ENCODE measurements at places on chromosomes 2 and 18.
A peak's percentile ranks its signal among the peaks of the same experiment; 100 is the strongest.

DNA sequence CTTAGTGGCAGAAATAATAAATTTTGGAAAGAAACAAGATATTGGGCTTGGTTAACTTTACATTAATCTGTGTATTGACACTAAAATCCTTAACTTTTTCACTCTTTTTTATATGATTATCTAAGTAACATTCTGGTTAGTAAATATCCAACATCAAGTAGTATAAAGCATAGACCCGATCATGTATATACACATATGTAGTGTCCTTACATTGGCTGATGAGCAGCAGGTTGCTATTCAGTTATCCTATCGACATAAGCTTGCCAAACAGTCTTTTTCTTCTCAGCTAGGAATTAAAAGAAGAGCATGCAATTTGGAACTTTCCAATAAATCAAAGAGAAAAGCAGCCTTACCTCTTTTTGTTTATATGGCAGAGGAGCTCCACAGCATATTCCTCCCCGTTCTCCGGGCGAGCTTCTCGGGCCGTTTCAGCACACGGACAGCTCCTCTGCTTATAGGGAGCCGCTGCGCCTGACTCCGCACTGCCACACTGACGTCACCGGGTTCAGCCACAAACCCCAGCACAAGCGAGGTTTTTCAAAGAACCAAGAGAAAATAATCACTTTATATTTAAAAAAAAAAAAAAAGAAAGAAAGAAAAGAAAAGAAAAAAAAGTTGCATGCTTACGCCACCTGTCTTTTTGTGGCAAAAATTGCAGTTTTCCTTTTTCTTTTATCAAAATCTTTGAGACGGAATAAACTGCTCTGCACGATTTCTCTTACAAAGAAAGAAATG is at the start of gene SCG2:
Gene SCG2, minus strand, starts transcription at position 430 of the 735 bp plus-strand sequence. CDS start 3,079 bp downstream, outside the sequence.
- peak; percentile 74 for DNase-seq

DNA sequence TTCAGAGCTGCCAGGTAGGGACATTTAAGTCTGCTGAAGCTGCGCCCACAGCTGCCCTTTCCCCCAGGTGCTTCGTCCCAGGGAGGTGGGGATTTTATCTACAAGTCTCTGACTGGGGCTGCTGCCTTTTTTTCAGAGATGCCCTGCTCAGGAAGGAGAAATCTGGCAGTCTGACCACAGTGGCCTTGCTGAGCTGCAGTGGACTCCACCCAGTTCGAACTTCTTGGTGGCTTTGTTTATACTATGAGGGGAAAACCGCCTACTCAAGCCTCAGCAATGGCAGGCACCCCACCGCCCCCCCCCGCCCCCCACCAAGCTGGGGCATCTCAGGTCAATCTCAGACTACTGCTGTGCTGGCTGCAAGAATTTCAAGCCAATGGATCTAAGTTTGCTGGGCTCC is 458.1 kb upstream of the RAB12 start:
- no peak for DNase-seq

DNA sequence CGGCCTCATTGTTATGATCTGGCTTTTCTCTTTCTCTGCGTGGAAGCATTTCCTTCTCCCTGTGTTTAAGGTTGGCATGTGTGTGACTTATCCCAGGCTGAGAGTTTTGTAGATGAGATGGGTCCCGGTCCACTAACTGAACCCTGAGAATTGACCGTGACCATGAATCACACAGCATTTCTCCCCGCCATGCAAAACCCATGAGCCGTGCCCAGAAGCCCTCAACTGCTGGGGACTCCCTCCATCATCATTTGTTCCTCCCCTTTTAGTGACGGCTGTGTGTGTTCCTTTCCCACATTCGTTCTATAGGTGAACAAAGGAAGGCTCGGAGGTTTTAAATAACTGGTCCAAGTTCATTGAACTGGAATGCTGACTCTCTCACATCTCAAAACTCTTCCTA is 30.1 kb upstream of the TXNDC2 start:
- no peak for DNase-seq

- no peak for DNase-seq
These were observed 433.2 kb upstream of the RGPD4 start for GRCh38 chr2:107393516-107393915.

GRCh38 chr2:88059979-88060906 is 4.7 kb upstream of the KRCC1 start:
- no peak for DNase-seq

- no peak for DNase-seq
These were observed 221.3 kb upstream of the TMEFF2 start for GRCh38 chr2:192416060-192416459.

GRCh38 chr2:88125344-88125923 is 2.4 kb downstream of the FABP1 start:
- no peak for DNase-seq

- DNase-seq = no peak
These were observed 141.8 kb upstream of the KLHL29 start for GRCh38 chr2:23243073-23243659.

- DNase-seq = no peak
These were observed 900 bp downstream of the C18orf32 start for GRCh38 chr18:49486134-49486533.

DNA sequence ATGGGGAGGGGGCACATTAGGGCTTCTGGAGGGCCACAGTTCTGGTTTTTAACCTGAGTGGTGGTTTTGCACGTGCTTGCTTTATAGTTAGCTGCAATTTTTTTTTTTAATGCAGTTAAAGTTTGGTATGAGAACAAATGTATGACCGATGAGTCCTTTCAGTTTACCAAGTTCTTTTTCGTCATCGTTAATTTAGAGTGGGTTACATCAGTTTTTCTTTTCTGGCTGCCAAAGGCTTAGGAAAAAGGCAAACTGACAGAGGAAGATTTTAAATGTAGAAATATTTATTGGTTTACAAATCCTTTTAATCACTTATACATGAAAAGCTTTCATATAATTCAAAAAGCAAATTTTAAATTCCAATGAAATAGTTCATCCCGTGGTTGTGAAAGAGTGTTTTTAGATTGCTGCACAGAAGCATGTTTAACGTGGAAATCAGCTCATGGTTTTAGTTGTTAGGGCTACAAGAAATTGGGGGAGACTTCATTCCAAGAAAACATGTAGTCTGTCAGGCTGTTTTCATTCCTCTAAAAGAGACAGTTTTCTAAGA is 82.9 kb downstream of the MSH2 start:
- DNase-seq = no peak

- no peak for DNase-seq
These were observed 893.5 kb upstream of the ZEB2 start for GRCh38 chr2:145413261-145414030.

- no peak for DNase-seq
These were observed 168.2 kb downstream of the ZEB2 start for GRCh38 chr2:144351687-144352086.
